Large intestine (tissue), 12 donors: ENCODE measurements at places on chromosomes 7 and 10.

DNA sequence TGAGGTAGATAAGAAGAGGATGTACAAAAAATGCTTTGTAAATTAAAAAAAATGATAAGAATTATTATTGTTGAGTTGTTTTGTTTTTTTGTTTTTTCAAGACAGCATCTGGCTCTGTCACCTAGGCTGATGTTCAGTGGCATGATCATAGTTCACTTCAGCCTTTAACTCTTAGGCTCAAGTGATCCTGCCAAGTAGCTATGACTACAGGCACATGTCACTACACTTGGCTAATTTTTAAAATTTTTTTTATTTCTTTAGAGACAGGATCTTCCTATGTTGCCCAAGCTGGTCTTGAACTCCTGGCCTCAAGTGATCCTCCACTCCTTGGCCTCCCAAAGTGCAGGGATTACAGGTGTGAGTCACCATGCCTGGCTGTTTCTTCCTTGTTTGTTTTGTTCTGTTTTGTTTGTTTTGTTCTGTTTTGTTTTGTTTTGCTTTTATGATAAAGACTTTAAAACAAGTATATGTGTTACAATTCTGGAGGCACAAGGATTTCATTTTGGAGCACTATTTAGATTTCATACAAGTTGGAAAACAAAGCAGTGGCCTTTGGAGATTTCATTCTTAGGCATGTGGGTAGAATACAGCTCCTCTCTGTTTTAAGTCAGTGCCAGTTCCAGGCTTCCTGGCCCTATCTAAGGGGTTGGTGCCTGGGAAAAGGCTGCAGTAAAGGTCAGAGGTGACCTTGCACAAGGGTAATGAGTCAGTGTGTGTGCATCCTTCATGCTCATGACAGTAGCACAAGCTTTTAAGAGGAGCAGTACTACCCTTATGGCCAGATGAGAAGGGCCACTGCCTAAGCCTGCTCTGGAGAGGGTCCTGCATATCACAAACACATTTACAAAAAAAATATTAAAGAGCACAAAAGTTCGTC is 17.9 kb downstream of the FGFBP3 start:
- H3K27ac ChIP-seq: no peak overlapping the region
- no peaks in the 10 kb centered on the region for H3K36me3 ChIP-seq
- no peak for DNase-seq
- H3K4me3 ChIP-seq: no peak overlapping the region
- peaks cover 6% of the 10 kb centered on the region for H3K4me1 ChIP-seq

GRCh38 chr7:36775676-36776075 is 51.4 kb upstream of the AOAH start:
- H3K4me3 ChIP-seq: no peak overlapping the region
- H3K36me3 ChIP-seq: no peaks in the 10 kb centered on the region
- no peak overlapping the region for H3K27ac ChIP-seq
- no peaks in the 10 kb centered on the region for H3K4me1 ChIP-seq
- H3K27me3 ChIP-seq: no peaks in the 10 kb centered on the region

DNA sequence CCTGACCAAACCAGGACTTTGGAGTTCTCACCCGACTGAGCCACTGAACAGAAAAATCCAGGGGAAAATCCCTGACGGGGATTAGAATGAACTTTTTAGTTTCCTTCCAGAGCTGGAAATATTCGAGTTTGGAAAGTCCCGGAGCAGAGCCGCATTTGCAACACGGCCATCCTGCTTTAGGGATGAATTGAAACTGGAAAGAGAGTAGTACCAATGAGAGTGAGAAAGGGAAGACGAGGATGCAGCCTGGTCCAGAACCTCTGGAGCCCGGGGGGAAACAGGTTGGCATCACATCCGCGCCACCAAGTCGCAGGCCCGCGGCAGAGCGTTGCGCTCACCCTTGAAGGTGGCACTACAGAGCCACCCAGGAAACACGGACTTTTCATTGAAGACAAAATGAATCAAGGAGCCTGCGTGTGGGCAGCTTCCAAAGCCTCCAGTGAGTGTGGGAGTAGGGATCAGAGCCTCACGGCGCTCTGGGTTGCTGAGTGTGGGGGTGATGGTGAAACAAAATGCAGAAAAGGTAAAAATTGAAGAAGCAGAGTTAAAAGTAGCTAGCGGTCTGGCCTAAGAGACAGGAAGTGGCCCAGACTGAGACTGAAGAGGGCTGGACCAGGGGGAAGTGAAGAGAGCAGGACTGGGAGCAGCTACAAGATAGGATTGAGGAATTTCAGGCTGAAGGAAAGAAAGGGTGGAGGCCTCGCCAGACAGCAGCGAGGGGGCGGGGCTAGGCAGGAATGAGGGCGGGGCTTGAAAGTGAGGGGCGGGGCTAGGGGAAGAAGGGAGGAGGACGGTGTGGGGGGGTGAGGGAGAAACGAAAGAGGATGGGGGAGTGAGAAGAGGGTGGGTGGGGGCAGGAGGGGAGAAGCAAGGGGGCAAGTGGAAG is 1.8 kb downstream of the SMURF1 start:
- peaks cover 6% of the 10 kb centered on the region for H3K4me1 ChIP-seq
- H3K27ac ChIP-seq: peak overlapping the region; percentile 94
- no peaks in the 10 kb centered on the region for H3K27me3 ChIP-seq
- no peaks in the 10 kb centered on the region for H3K36me3 ChIP-seq
- peak overlapping the region; percentile 49 for H3K4me3 ChIP-seq

GRCh38 chr7:50479743-50480517 is 29.8 kb upstream of the FIGNL1 start:
- peaks cover 19% of the 10 kb centered on the region for H3K36me3 ChIP-seq

DNA sequence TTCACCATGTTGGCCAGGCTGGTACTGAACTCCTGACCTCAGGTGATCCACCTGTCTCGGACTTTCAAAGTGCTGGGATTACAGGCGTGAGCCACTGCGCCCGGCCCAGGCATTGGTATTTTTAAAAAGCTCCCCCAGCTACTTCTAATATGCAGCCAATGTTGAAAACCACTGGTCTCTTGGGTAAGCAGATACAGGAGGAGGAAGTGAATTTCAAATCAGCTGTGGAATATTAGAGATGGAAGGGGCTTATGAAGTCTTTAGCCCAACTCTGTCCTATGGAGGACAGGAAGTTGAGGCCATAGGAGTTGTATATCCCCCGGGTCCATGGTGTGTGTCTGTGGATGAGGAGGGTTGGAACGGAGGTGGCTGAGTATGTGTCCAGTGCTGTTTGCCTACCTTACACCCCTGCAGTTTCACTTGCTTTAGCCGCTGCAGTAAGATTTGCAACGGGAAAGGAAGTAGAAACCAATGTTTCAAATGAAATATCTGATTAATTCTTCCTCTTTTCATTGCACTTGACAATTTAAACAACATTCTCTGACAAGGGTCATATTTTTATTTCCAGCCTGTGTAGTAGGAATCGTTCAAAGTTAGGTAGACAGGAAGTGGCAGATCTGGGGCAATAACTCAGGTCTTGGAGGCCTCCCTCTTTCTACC is 3.4 kb downstream of the PDE6C start:
- H3K4me3 ChIP-seq: no peak overlapping the region
- no peaks in the 10 kb centered on the region for H3K4me1 ChIP-seq
- no peak overlapping the region for H3K27ac ChIP-seq
- no peaks in the 10 kb centered on the region for H3K27me3 ChIP-seq

GRCh38 chr7:128352153-128352537 is 8.4 kb upstream of the RBM28 start:
- H3K27ac ChIP-seq: no peak overlapping the region
- H3K4me3 ChIP-seq: no peak overlapping the region
- H3K27me3 ChIP-seq: peaks cover 79% of the 10 kb centered on the region
- no peaks in the 10 kb centered on the region for H3K36me3 ChIP-seq
- DNase-seq: no peak

DNA sequence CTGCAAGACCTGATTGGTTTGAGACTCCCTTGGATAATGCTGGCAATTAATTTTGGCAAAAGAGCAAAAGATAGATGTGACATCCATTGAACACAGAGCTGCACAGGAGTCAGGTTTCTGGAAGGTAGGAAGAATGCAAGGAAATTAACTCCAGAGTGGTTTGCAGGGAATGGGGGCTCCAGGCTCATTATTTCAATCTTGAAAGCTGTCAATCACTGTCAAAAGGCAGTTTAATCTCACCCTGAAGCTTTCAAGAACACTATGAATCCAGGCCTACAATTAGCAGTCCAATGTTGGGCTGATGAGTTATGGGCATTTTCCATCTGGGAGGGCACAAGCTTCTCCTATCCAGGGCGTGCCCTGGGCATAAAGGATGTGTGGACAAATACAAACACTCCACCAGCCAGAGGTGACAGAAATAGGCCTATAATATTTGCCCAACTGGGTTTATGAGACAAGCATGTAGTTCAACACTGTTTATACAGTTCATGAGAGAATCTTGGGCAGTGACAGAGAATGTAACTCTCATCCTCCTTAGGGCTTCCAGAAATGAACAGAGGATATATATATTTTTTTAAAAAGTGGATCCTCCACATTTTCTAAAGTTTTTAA is 80.5 kb downstream of the KCNMA1 start:
- DNase-seq: no peak
- H3K27ac ChIP-seq: no peak overlapping the region
- H3K4me1 ChIP-seq: peaks cover 19% of the 10 kb centered on the region
- no peaks in the 10 kb centered on the region for H3K27me3 ChIP-seq

DNA sequence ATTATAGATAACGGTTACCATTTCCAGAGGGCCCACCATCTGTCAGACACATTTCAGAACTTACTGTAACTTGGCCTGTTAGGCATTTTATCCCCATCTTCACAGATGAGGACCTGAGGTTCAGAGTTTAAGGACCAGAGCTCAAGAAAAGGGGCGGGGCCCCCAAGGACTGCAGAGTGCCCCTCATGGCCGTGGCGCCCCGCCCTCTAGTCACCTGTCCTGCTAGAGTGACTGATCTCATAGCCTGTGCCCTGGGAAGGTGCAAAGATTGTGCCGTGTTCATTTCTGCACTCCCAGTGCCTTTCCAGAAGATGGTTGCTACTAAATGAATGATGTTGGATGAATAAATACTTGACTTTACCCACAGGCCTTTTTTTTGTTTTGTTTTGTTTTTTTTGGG is 107.0 kb downstream of the XRCC2 start:
- no peak overlapping the region for H3K4me3 ChIP-seq
- DNase-seq: peak; percentile 48
- no peaks in the 10 kb centered on the region for H3K27me3 ChIP-seq
- H3K36me3 ChIP-seq: no peaks in the 10 kb centered on the region
- H3K4me1 ChIP-seq: peaks cover 2% of the 10 kb centered on the region

DNA sequence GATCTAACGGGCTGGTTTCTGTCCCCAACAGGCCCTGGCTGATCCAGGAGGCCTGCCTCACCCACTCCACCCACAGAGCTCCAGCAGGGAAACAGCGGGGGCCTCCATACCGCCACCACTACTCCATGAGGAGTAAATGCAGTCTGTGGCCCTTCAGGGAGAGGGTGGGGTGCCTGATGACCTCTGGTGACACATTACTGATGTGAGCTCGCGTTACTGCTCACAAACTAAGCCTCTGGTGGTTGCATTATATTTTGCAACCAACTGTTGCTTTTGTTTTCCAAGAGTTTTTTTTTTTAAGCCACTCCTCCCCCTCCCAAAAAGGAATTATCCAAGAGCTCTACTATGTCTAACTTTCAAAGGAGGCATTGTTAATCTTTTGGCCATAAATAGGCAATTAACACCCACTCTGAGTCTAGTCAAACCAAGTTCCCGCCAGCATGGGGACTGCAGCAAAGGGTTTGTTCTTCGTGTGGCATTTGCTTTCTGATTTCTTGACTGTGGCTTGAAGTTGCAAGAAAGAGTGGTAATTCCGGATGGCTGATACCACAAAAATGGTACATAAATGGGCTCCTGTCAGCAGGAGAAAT is 72.6 kb downstream of the FAM53B start:
- H3K4me3 ChIP-seq: no peak overlapping the region
- no peak overlapping the region for H3K27ac ChIP-seq
- peak; percentile 56 for DNase-seq
- peaks cover 54% of the 10 kb centered on the region for H3K4me1 ChIP-seq

DNA sequence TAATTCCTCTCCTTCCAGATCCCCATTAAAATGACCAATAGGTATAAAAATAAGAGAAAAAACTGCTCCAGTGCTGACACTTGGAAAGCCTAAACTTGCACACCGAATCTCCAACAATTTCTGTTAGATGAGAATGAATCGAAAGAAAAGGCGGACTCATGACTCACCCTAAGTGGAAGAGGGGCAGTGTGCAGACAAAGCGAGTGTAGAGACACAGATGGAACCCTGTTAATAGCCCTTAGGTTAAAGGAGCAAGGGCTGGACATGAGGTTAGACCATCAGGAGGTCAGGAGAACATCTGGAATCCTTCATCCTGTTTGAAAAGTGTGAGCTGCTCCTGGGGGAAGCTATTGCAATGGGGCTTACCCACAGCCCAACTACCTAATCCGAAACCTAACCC is 103.4 kb upstream of the GLI3 start:
- H3K27me3 ChIP-seq: no peaks in the 10 kb centered on the region
- no peak overlapping the region for H3K27ac ChIP-seq
- no peaks in the 10 kb centered on the region for H3K36me3 ChIP-seq
- H3K4me3 ChIP-seq: no peak overlapping the region
- DNase-seq: no peak

DNA sequence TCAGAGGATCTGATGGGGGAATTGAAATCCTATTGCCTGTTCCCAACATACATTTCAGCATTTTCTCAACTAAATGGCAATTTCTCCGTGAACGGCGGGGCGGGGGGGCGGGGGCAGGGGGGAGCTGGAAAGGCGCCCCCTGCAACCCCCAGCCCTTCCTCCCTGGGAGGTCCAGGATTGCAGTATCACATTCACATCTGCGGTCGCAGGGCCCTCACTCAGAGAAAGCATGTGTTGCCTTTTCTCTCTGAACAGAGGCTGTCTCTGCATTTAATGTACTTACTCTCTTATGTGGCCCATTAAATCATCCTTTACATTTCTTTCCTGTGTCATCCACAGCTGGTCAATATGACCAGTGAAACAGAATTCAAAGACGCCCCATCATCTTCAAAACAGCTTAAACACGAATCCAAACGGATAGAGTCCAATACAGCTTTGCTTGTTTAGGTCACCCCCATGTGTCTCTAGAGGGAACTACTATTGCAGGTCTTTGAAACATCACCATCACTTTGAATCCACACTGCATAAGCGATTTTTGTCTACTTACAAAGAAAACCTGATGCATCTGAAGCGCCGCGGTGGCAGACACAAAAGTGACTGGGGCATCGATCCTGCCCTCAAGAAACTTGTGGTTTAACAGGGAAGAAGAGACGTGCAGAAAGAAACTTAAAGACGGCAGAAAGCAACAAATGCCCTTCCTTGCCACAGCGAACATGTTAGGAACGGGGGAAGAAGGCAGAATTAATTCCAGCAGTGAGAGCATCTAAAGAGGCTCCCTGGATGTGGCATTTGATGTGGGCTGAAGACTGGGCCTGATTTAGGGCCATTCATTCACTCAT is 17.0 kb upstream of the ECHDC3 start:
- H3K4me3 ChIP-seq: no peak overlapping the region
- H3K27ac ChIP-seq: no peak overlapping the region
- H3K4me1 ChIP-seq: no peaks in the 10 kb centered on the region
- H3K36me3 ChIP-seq: no peaks in the 10 kb centered on the region
- peak; percentile 44 for DNase-seq
